ENCODE measurements at places on chromosomes 7 and 10.

- no peak for ATAC-seq
These were observed at the start of gene PTN for GRCh38 chr7:137343281-137343841. Gene PTN, minus strand, starts transcription at chr7:137343733. Its CDS starts 88,760 bp downstream, at chr7:137254973.

DNA sequence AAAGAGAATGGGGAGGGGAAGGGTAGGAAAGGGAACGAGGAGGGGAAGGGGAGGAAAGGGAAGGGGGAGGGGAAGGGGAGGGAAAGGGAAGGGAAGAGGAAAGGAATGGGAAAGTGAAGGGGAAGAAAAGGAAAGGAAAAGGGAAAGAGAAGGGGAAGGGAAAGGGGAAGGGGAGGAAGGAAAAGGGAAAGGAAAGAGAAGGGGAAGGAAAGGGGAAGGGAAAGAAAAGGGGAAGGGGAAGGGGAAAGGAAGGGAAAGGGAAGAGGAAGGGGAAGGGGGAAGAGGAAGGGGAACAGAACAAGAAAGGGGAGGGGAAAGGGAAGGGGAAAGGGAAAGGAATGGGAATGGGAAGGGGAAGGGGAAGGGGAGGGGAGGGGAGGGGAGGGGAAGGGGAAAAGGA lies 352.1 kb downstream of the PARD3 start:
- no peak for ATAC-seq

- ATAC-seq: peak; percentile 15
These were observed at the start of gene IRF5 for GRCh38 chr7:128937647-128938543. Gene IRF5, plus strand, starts transcription at chr7:128937927. Its CDS starts 4,155 bp downstream, at chr7:128942082.

DNA sequence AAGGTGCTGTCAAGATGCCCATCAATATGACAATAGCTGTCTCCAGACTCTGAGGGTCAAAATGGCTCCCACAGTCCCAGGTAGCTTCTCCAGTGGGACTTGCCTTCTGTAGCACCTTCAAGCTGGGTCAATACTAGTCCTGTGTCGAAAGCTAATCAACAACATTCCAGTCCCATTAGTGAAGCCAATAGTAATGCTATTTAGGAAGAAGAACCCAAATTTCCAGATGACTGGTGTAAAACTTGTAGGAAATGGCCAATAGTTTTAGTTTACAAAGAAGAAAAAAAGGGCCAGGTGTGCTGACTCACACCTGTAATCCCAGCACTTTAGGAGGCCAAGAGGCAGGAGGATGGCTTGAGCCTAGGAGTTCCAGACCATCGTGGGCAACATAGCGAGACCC lies 2.0 kb upstream of the SPOCK2 start:
- no peak for ATAC-seq

DNA sequence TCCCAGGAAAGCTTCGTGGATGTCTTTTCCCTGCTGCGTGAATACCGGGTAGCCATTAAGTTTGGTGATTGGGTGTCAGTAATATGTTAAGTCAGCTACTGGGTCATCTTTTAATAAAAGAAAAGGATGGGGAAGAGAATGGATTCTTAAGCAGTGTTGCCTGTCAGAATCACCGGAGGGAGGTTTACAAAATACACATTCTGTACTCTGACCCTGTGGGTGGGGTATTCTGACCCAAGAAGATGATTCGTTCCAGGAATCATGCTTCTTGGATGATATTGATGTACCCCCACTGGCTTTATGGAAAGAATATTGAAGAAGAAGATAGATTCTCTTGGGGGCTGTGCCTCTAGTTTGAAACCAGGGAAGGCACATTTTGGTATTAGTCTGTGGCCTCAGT lies 18.3 kb downstream of the SGPL1 start:
- ATAC-seq: no peak
